Effector memory CD4-positive, alpha-beta T cell (primary cell): ENCODE measurements at places on chromosomes 16 and 17.

DNA sequence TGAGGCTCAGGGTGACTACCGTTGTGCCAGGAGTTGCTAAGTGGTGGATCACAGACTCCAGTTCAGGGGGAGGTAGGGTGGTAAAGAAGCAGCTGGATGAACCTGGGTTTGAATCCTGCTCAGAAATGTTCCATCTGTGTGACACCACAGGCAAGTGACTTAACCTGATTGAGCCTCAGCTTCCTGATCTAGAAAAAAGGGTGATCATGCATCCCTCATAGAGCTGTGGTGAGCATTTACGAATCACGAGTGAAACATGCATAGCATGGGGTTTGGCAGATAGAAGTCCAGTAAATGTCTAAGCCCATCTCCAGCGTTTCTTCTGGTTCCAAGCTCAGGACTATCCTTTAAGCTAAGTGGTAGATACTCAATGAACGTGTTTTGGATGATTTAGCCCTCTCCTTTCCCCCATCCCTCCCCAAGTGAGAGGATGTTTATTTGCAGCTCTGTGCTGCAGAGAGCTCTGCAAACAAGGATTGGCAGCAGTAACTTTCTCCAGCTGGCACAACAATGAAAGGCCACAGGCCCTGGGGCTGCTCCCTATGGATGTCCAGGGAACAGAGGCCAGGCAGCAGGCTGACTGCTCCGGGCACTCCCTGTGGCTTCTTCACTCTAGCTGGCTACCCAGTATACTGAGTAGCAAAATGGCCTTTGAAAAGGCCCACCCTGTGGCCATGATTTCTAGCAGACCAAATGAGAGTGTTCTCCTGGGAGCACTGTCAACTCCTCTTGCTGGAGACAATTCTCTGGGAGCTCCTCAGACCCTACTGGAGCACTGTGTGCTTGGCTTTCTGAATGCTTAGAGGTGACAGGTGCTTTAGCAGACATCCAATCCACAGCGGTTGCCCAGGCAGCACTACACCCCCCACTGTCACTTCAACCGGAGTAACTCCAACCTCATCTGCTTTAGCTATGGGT is 21.3 kb downstream of the CA4 start:
- DNase-seq = no peak

DNA sequence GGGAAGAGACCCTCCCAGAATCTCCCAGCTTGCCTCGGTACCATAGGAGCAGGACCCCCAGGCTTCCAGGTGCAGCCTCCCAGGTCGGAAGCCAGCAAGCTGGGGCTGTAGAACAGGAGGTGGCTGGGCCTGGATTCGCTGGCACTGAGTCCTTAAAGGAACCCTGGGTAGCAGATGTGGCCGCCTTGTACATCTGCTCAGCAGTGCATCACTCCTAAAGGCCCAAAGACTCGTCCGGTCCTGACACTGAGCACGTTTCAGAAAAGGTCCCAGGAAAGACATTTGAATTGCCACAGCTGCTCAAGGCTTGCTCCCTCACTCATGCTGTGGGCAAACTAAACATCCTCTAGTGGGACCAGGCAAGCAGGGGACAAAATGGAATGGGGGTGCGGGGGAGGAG is 172.8 kb downstream of the RAB11FIP4 start:
- DNase-seq = no peak

DNA sequence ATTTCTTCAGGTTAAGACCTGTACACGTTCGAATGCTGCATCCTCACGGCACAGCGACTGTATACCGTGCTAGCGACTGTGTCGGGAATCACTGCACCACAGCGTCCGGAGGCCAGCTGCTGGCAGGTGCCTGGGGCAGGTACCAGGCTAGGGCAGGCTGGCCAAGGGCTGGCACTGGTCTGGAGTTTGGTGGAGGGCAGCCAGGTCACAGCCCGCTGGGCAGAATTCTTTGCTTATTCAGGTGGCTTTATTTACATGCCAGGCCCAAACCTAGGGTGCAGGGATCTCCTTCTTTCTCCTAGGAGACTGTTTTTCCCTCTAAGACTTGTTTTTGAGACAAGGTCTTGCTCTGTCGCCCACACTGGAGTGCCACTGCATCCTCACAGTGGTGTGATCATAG is 37.9 kb downstream of the COTL1 start:
- DNase-seq = no peak

DNA sequence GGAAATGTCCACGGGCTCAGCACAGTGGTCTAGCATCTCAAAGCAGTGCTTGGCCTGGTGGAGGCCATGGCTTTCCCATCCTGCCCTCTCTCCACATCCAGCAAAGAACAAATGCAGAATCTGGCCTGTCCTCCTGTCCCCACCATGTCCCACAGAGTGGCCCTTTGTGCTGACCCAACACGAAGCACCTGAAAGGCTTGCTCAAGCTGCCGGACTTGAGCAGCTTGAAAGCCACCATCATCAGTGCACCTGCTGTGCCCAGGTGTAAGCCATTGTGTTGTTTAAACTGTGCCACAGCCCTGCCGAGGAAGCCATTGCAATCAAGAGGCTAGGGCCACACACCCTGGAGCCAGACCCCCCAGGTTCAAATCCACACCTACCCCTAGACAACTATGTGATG is 115.5 kb downstream of the SOCS1 start:
- no peak for DNase-seq

DNA sequence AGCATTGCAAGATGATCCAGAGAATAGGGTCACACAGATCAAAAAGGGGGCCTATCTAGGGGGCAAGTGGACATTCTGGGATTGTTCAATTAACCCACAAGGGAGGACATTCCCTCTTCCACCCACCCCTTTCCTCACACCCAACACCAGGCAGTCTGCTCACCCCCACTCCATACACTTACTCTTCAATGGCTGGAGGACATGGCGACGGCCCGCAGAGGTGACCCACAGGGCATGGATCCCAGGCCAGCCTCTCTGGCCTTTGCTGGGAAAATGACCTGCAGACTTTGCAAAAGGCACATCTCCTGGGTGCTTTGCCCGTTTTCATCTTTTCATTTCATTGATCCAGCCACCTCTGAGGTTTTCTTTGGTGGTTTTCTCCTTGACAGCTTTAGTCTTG is 1.7 kb upstream of the CACNG5 start:
- DNase-seq = no peak

GRCh38 chr17:65609286-65609685 is 47.8 kb upstream of the AXIN2 start:
- no peak for DNase-seq

DNA sequence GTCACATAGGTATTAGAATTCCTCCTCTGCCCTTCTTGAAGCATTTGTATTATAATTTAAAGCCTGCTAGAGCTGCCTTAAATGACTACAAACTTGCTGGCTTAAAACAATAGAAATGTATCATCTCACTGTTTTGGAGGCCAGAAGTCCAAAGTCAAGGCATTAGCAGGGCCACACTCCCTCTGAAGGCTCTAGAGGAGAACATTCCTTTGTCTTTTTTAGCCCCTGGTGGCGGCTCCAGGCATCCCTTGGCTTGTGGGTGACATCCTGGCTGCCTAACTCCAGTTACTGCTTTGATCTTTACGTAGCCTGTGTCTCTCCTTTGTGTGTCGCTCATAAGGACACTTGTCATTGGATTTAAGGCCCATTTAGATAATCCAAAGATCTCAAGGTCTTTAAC is 186.6 kb upstream of the SALL1 start:
- no peak for DNase-seq
